ENCODE measurements at places on chromosomes 7 and 10. TPM values are rescaled to one million over a fixed set of nuclear protein-coding genes. Genes with fewer than 3 reads are reported as not detected.

The TRIL gene
- 3.5 TPM for total RNA-seq

The FEZF1 gene
- not detected for total RNA-seq

The PLXNA4 gene
- 7.4 TPM for total RNA-seq

- no peak for DNase-seq
Measured at GRCh38 chr7:141891336-141891735, 24.9 kb upstream of the OR9A4 start.

- no peak for DNase-seq
Measured at GRCh38 chr7:5638994-5639393, 142.5 kb downstream of the RNF216 start.

GRCh38 chr7:1787681-1788235 is 117.7 kb downstream of the ELFN1 start:
- DNase-seq, result no peak

- DNase-seq, result no peak
Measured at GRCh38 chr7:134155871-134156270, 28.7 kb downstream of the LRGUK start.

DNA sequence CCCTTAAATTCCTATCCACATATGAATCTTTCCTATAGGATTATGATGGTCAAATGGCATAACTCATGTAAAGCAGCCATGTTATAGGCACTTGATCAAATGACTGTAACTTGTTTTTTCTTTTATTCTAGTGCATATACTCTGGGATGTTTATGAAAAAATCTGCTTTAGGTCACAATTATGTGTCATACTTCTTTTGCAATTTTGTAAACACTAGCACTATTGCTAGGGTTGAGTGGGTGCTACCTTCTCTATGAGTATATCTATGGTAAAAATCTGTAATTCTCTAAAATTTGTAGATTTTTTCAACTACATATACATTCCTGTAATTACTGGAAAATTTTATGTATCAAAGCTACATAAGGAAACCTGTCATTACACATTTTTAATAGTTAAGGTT is 50.0 kb downstream of the HGF start:
- DNase-seq, result no peak

DNA sequence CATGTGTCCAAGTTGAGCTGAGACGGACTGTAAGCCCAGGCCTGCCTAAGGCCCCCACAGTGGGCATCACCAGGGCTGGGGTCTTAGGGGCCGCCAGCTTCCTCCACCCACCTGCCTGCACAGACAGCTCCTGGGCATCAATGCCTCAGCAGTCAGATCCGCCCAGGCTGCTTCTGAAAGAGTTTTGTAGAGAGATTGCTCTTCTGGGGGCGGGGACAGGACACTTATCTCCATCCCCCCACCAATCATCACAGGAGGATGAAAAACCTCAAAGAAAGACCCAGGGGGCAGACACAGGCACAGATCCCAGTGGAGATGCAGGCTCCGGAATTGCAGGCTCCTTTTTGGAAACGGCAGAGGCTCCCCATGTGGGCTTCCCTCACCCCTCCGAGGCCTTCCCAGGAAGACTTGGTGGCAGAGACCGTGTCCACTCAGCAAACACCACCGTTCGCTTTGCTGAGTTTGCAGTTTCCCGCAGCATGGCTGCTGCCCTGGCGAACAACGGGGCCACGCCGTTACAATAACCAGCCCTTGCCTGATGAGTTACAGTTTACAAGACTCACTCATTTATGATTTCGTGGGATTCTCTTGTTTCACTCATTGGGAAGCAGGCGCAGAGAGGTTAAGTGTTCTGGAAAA is 96.4 kb downstream of the MKI67 start:
- DNase-seq, result no peak

DNA sequence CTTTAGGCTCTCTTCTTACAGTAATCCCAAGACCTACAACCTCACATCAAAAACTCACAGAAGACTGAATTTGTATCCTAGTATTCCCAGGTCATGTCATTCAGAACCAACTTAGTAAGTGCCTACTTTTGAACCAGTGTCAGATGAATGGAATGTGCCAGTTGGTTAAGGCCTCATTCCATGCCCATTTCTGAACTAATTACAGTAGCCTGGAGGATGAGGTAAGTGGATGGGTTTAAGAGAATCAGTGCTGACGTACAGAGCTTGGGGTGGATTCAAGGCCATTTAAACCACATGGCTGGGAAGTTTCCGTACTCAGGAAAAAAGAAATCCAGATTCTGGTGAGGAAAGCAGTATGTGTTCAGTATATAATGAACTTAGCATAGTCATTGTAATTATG is 21.9 kb upstream of the FOXP2 start:
- DNase-seq, result no peak

Measured in heart right ventricle (tissue), 16 donors.